Dermis microvascular lymphatic vessel endothelial cell (primary cell): ENCODE measurements at places on chromosomes 11 and 22. TPM values are rescaled to one million over a fixed set of nuclear protein-coding genes. Genes with fewer than 3 reads are reported as not detected.

Gene KRTAP5-9
- total RNA-seq = not detected in 2 replicates

Gene ARHGAP20
- 0.13 and 0.76 TPM in 2 replicates for total RNA-seq

Gene ACTN3
- under 0.01 TPM in 2 replicates for total RNA-seq

DNA sequence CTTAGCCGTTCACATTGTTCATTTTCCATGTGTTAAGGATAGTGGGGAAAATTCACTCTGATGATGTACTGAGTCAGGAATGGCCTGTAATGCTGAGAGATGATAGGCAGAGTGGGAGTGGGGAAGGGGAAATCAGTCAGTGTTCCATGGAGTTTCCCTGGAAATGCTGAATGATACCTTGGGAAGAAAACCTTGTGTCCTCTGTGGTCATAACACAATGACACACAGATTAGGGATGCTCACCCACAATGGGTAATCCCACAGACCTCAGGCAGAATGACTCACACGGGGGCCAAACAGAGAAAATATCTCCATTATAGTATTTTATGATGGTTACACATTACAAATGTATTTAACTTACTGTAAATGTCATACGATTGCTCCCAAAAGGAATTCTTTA is 118.0 kb downstream of the SNX19 start:
- no peak for DNase-seq

- DNase-seq = no peak
These were observed 12.7 kb downstream of the PDHX start for GRCh38 chr11:34928960-34929680.

GRCh38 chr11:60610702-60611101 is 88.7 kb upstream of the MS4A8 start:
- DNase-seq = no peak

- DNase-seq = no peak
These were observed 297.2 kb upstream of the ANO5 start for GRCh38 chr11:21895686-21896085.

- peak; percentile 68 for DNase-seq
These were observed 879 bp downstream of the TMEM121B start for GRCh38 chr22:17120281-17120680.

- no peak for DNase-seq
These were observed 1704.5 kb upstream of the RAG2 start for GRCh38 chr11:38302564-38302963.

GRCh38 chr11:130219148-130219547 is 59.6 kb downstream of the ST14 start:
- no peak for DNase-seq

GRCh38 chr11:59807047-59807610 is 3.4 kb downstream of the MRPL16 start:
- no peak for DNase-seq

DNA sequence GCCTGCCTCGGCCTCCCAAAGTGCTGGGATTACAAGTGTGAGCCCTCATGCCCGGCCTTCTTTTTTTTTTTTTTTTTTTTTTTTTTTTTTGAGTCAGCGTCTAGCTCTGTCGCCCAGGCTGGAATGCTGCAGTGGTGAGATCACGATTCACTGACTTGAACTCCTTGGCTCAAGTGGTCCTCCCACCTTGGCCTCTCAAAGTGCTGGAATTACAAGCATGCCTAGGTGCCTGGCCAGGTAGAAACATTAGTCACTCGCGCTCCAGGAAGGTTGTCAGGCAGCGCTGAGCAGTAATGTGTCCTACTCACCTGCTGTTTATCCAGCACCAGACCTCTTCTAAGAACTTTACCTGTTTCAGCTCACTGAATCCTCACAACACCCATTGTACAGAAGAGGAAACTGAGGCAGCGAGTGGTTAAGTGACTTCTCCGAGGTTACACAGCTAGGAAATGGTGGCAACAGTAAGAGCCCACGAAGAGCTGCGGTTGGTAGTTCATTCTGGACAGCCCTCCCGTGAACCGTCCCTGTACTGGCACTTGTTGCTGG is 496 bp upstream of the CST6 start:
- DNase-seq = no peak
